ENCODE measurements at places on chromosomes 2 and 18.
A peak's percentile ranks its signal among the peaks of the same experiment; 100 is the strongest.

- DNase-seq = no peak
These were observed 2.3 kb upstream of the BCL11A start for GRCh38 chr2:60555783-60556139.

DNA sequence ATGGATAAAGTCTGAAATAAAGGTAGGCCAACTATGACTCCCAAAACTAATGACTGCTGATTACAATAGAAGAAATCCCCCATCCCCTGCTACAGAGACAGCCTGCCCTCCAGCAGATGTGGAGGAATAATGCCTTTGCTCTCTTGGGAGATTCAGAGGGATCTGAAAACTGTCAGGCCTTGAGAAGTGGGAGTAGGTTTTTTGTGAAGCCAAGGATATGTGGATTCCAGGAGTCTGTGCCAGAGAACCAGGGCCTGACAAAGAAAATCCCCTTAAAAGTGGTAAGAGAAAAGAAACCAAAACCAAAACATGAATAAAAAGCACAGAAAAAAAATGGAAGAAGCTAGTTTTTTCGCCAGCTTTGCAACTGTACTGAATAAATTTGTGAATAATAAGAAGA, 397.6 kb downstream of the ZNF521 start:
- DNase-seq = no peak

DNA sequence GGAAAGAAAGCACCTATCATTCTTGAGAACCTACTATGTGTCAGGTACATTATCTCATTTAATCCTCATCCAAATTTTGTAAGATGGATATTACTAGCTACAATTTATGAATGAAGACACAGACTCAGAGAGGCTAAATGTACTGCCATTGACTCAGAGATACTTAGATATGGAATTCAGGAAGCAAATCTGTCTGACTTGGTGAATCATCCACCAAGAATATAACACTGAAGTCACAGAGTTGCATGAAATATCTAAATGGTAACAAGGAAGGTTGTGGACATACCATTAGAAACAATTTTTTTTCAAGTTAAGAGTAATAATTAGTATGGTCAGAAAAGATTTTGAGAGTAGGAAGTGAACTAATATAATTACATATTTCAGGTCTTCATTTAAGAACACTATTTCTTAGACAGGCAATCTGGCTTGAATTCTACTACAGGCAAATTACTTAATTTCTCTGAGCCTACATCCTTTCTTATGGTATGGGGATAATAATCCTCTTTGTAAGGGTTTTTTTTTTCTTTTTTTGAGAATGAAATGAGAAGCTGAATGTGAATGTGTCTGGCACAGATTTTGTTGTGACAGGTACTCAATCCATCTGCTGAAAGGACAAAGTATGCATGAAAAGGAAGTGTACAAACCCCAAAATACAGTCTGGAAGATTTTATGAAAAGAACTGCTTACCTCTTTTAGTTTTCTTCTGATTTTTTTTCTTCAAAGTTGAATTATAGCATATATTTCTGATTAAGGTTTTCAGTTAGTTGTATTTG, 14.8 kb upstream of the C2orf66 start:
- no peak for DNase-seq

DNA sequence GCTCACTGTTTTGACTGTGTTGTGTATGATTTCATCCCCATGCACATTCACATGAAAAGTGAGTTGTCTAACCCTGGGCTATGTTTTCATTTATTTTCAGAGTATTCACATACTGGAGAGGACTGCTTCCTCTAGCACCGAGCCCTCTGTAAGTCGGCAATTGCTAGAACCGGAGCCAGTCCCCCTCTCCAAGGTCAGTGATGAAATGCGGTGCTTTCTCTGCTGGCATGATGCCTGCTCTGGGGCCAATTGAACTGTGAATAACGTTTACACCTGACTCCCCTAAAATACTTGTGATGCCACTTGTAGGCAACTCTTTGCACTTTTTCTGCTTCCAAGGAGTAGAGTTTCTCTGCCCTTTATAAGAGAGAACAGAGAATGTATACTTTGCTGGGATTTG, 126.9 kb downstream of the PRKRA start:
- DNase-seq = no peak

- DNase-seq = no peak
These were observed 1060.0 kb upstream of the DDX18 start for GRCh38 chr2:116754381-116755101.

- no peak for DNase-seq
These were observed 673.8 kb upstream of the SALL3 start for GRCh38 chr18:78305789-78306188.

- no peak for DNase-seq
These were observed 54.9 kb downstream of the FHOD3 start for GRCh38 chr18:36352384-36352783.

DNA sequence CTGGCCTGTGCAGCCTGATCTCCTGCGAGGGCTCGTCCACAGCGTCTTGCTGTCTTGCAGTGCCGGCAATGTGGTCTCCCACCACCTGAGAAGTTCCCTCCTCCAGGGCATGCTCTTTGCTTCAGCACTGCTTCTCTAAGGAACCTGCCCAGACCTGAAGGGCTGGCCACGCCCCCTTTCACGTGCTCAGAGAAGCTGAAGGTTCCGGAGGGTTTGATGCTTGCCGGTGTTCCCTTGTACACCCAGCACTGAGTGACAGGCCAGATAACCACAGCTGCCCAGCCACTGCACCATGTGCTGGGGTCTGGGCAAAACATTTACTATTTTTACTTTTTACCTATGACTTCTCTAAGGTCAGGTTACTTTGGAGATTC, 1.7 kb upstream of the POLR2D start:
- DNase-seq = peak; percentile 63

DNA sequence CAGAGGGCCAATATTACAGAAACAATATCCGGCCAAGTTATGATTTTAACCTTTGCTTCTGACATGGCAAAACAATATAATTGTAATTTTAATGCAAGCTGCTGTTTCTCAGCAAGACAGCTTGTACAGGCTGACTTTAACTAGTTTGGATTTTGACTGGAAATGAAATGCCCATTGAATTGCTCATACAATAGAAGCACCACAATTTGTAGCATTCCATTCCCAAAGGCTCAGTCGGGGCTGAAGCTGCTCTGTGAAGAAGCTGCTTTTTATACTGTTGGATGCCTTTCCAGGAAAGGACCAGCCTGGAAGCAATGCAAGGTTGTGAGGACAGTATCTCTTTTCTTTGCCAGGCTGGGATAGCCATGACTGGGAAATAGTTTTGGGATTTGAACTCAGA, 677.0 kb upstream of the FANCL start:
- no peak for DNase-seq

- DNase-seq = peak; percentile 44
These were observed 23.7 kb downstream of the TMEM127 start for GRCh38 chr2:96241900-96242611.

DNA sequence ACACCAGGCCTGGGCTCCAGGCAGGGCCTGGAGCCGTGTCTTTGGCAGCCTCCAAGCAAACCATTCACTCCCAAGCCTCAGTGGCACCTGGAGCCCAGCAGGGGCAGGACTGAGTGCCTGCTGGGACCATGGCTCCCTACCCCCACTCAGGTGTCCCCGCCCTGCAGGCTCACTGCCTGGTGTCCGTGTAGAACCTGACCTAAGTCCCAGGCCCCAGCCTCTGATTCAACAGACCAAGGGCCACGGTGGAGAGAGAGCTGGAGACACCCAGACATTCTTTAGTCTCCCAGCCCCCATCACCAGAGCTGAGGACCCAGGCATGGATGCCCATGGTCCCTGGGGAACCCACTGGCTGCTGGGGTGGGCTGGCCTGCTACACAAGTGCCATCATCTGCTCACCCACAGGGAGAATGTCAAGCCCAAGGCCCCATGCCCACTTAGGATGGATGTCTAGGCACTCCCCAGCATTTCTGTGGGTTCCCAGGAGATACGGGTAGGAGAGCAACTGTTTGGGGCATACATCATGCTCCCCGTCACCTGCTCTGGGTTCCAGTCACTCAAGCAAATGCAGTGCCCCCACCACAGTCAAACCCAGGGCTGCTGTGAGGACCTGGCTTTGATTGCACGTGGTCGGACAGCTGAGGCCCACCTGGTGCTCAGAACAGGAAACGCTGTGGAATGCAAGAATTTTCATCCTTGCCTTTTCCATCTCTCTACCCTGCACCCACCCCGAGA, 42.9 kb upstream of the ATG16L1 start:
- no peak for DNase-seq

GRCh38 chr2:73987109-73987947, 2.6 kb downstream of the TET3 start:
- peak; percentile 37 for DNase-seq

- DNase-seq = no peak
These were observed 8.4 kb upstream of the RNF125 start for GRCh38 chr18:32010124-32010721.

DNA sequence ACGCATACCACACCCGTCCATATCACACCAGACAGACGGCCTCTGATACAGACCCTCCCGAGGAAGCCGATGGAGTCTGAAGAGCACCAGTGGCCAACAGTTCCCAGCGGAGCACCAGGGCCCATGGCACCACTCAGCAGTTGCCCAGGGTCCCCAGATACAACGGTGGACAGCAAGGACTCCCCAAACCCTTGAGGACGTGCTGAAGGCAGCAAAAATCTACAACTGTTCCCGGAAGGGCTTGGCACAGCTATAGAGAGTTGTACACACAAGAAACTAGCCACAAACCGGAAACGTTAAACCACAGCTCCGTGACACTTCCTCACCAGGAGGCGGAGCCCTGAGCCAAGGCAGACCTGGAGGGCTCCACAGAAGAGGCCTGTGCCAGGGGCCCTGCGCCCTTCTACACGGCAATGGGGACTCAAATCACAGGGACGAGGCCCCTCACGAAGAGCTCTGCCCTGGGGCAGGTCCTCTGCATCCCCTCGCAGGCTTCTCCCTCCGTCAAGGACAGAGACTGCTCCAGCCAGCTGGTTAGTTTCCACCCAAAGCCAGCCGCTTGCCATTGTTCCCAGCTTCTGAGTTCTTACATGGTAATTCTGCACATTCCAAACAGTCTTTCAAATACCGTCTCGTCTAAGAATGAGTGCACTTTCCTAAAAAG, 133.4 kb downstream of the HDAC4 start:
- peak; percentile 85 for DNase-seq

GRCh38 chr18:63187223-63187574, 132.4 kb downstream of the BCL2 start:
- no peak for DNase-seq

- no peak for DNase-seq
These were observed 111.3 kb upstream of the TLK1 start for GRCh38 chr2:171271971-171272436.

DNA sequence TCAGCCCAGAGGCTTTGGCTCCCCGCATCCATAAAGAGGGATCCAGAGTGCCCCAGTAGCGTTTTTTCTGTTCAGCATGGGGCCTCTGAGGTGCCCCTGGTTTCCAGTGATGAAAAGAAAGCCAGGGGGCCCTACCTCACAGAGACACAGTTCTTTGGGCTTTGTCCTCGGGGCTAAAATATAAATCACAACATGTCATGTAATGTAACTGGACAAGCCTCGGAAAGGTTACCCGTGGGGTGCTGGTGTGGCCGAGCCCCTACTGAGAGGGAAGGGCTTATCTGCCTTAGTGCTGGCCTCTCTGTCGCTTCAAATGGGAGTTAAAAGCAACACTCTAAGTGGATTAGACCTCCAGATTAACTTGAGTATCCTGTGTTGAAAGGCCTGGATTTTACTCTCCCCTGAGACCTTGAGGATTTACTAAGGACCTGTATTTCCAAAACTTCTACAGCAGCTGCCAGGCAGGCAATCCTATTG, 251.6 kb upstream of the APCDD1 start:
- no peak for DNase-seq

DNA sequence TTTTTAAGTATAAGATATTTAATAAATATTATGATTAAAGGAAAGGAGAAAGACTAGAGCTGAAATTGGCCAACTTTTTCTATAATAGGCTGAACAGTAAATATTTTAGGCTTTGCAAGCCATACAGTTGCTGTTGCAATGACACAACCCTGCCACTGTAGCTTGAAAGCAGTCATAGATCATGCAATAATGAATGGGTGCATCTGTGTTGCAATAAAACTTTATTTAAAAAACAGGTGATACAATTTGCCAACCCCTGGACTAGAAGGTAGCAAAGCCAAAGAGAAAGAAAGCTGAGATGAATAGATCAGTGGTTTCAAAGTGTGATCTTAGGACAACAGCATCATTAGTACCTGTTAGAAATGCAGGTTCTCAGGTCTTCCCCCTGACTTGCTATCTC, 219.1 kb downstream of the SETBP1 start:
- DNase-seq = no peak

DNA sequence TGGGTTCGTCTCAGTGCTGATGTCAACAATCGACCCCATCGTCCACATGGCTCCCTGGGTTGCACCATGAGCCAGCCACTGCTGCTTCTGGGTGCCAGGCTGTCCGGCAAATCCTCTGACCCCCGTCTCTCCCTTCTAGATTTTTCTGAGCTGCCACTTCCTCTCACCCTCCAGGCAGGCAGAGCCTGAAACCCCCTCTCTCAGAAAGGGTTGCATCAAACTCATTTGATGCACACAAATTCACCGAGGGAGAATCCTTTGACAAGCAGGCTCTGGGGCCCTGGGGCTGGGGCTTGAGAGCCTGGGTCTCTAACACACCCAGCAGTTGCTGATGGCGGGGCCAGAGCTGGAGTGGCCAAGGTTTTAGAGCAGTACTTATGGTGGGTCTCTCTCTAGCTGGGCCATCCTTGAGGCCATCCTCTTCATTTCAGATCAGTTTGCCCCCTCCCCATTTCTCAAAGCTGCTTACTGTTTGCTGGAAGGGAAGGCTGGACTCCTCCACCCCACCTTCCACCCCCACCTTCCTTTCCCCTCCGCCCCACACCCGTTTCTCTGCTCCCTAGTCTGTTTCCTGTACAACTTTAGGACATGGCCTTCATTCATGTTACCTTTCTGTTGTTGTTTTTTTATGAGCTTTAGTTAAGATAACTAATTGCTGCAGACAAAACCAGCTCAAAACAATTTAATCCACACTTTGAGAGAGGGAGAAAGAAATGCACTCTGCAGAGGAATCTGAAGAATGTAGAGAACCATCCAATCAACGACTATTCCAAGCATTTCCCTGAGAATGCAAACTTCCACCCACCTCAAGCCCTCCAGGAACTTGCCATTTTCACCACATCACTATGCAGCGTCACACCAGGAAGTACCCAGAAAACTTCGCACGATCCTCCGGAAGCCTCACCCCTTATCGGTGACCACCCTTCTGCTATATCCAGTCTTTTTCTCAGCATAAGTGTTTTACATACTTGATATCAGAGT, 69.5 kb downstream of the ARL4C start:
- DNase-seq = no peak

DNA sequence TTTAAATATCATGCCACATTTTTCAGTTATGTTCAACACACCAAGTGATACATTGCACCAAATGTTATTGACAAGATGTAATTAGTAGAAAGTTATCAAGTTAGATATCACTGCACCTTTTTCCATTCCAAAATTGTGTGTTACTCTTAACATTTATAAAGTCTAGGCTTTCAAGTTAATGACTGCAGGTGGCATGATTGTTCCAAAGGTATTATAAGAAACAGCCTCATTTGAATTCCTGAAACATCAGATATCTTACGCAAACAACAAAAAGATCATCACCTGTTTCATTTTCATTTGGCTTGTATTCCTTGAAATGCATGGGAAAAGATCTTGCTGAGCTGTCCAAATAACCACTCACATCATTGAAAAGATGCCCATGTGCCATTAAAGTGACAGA, 1528.2 kb upstream of the ZEB2 start:
- DNase-seq = no peak

- no peak for DNase-seq
These were observed 67.0 kb upstream of the APCDD1 start for GRCh38 chr18:10387399-10387798.

Data from T-helper 1 cell (primary cell).